ENCODE measurements at places on chromosomes 5 and 9.

DNA sequence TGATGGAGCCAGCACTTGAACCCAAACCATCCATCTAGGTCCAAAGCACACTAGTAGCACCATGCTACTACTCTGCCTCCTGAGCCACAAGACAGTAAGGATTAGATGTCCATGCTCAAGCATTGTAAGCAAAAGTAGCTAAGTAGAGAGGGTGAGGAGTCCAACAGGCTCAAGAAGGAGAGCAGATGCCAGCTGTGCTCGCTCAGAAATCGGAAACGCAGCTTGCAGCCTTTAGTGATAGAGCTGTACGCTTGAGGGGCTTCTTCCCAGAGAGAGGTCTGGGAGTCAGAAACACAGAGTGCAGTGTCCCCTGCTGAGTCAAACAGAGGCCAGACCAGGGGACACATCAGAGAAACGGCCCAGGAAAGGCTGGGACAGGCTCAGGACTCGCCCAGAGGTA lies 32.7 kb upstream of the GABRP start:
- no peak for DNase-seq

DNA sequence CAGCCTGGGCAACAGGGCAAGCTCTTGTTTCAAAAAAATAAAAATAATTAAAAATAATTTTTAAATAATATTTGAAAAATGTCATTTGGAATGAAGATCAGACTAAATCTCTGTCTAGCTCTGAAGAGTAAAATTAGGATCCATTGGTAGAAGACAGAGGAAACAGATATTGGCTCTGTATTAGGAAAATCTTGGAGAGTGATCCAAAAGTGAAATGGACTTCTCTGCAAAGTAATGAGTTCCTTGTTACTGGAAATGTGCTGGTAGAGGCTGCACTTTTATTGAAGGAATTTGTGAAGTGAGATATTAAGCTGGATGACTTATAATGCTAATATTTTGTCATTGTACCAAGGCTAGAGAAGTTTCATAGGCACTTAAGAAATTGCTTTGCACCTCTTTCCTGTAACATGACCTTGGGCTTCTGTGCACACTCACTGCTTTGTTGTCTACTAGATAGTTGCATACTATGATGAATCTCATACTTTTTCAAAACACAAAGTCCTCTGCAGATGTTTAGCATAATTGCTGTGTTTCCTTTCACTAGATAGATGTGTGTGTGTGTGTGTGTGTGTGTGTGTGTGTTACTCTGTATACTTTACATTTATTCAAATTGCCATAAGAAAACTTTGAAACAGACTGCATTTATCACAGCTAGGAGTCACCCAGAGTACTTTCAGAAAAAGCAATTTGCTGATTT lies 13.1 kb downstream of the THBS4 start:
- DNase-seq, result no peak

GRCh38 chr9:23826120-23826629 lies at the start of gene ELAVL2:
TSS of gene ELAVL2 (minus strand) at chr9:23826240. CDS start at chr9:23762234, 64,006 bp downstream.
- peak; percentile 97 for DNase-seq

DNA sequence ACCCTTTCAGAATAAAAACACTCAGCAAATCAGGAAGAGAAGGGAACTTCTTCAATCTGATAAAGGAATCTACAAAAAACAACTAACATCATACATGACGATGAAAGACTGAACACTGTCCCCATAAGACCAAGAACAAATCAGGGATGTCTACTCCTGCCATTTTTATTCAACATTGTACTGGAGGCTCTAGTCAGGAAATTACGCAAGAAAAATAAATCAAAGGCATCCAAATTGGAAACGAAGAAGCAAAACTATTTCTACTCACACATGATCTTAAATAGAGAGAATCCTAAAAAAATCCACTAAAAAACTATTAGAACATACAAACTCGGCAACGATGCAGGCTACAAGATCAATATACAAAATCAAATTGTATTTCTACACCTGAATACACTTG lies 42.3 kb downstream of the IPPK start:
- DNase-seq, result no peak

DNA sequence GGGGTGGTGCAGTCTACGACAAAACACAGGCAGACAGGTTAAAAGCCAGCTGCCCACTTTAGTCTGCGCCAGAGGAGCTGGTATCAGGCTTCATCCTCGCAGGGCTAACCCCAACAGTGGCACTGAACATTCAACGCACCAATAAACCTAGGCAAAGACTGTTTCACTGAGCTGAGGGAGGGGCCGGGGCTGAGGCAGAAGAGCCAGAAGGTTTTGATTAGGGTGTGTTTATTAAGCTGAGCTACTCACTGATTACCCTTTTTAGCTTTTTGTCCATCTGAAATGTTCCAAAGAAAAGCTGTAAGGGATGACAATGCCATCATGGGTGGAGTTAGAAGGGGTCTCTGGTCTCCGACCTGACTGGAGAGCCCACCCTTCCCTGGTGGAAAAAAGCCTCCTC lies 1.4 kb downstream of the ZMYND19 start:
- no peak for DNase-seq

DNA sequence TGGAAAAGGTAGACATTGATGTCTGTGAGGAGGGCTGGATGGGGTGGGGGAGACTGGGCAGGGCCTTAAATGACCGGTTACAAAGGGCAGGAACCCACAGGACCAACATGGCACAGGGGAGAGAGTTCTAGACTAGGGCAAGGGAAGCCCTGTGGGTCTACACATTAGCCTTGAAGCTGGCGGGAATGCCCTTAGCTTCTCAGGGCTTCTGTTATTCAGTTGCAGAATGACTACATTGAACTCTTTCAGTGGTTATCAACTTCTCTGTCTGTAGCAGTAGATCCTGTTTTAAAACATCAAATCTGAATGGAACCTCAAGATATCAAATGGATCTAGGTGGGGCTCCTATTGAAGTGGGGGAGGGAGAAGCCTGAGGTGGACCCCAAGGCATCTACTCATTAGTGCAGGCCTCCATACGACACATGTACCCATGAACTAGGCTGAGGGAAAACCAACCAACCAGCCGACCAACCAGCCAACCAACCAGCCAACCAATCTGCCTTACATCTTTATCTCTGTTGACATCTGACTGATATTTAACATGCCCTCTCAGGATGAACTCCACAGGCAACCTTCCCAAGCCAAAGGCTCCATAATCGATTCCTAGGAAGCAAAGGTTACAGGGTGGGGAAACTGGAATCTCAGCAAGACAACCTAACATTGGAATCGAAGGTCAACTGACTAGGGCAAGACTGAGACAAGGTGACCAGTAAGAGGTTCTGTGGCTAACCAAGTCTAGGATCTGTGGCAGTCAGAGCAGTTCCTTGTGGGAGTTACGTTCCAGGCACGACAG lies 48.3 kb downstream of the DAP start:
- no peak for DNase-seq

GRCh38 chr5:133947431-133947841 lies 21.0 kb downstream of the C5orf15 start:
- peak; percentile 58 for DNase-seq

DNA sequence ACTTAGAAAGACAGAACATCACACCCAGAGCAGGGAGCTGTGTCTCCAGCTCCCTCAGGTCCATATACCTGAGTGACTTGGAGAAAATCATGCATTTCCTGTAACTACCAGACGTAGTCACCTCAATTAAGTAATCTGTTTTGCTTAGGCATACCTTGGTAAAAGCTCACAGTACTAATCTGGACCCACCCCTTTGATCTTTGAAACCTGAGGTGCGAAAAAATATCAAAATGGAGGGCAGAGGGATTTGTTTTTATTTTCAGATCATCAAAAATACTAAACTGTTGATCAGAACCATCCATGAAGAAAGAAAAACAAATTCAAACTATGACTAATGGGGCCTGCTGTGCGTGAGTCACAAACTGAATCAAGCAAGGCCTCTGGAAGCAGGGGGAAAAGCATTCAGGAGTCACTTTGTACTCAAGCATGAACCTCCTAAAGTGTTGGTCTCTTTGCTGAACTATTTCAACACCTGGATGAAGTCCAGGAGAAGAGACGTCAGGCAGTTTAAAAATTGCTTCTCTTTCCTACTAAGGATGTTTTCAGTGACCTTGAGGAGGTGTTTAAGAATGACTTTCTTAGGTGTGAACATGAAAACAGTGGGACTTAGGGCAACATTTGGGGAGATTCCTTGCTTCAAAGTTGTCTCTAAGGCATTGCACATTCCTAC lies 76.3 kb downstream of the MUSK start:
- DNase-seq, result peak; percentile 55

- DNase-seq, result peak; percentile 79
Observed at GRCh38 chr5:35198075-35198474, 32.2 kb downstream of the PRLR start.

- DNase-seq, result no peak
Observed at GRCh38 chr9:80926611-80927010, 762.7 kb downstream of the TLE1 start.

GRCh38 chr9:122786338-122786737 lies 2.4 kb upstream of the OR5C1 start:
- no peak for DNase-seq

DNA sequence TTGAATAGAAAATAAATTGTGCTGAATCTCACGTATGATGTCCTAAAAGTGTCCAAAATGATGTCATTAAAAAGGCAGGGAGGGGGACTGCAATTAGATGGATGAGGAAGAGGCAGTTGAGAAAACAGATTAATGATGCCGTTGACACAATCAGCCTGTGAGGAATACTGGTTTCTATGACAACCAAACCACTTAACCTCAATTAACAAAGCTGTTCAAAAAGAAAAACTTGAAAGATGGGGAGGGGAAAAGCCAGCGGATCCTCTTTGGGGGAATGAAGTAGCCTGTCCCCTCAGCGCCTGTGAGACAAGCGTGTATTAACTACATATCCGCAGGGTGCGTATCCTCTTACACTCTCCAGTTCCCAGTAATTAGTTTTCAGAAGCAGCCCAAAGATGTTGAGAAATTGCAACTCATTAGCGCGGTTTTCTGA lies 160.7 kb downstream of the TTC39B start:
- DNase-seq, result peak; percentile 17

GRCh38 chr5:60248901-60249300 lies 355.4 kb upstream of the PDE4D start:
- DNase-seq, result peak; percentile 9

DNA sequence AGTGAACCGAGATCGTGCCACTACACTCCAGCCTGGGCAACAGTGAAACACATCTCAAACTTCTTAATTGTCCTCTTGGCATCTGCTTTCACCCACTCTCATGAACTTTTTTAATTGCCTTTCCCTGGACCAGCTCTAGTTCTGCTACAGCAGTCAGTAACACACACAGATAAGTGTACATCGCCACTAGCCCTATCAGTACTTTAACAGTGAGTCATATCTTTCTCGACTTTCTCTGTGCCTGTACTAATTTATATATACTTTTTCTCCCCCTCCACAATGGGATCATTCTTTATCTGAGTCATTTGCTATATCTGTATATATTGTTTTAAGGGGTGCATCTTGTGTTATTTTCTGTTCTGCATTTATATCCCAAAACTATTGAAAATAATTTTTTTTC lies 6.7 kb downstream of the CDC37L1 start:
- no peak for DNase-seq

- DNase-seq, result peak; percentile 24
Observed at GRCh38 chr5:143629871-143630659, 181.9 kb upstream of the HMHB1 start.

- no peak for DNase-seq
Observed at GRCh38 chr9:19397845-19398244, 11.0 kb upstream of the ACER2 start.

- DNase-seq, result no peak
Observed at GRCh38 chr9:112725961-112726360, 8.0 kb upstream of the INIP start.

DNA sequence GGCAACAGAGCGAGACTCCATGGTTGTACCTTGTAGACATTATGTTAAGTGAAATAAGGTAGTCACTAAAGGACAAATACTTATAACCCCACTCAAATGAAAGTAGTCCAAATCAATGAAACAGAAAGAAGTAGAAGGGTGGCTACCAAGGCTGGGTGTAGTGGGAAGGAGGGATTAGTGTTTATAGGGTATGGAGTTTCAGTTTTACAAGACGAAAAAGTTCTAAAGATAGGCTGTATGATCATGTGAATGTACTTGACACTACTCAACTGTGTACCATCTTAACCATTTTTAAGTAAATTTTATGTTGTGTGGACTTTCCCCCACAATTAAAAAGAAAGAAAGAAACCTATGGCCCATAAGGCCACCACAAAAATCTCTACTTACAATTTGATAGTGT lies 32.2 kb downstream of the ALDH7A1 start:
- DNase-seq, result no peak

DNA sequence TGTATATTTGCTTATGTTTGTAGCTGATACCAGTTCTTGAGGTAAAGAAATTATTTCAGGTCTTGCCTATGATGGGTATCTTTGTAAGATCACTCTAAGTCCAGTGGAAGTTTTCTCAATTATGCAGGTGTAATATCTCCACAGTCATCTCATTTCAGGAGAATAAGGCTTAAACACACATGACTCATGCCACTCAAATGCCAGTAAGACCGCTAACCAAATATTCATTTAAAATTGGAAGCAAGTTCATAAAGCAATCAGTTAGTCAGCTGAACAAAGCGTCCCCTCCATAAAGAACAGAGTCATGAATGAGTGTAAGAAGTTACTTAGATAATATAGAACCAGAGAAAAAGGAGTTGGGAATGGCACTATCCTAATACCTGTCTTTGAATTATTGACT lies 248.7 kb downstream of the LURAP1L start:
- DNase-seq, result no peak

All from tongue (tissue), 3 donors.